ENCODE measurements at places on chromosomes 16 and 17.

DNA sequence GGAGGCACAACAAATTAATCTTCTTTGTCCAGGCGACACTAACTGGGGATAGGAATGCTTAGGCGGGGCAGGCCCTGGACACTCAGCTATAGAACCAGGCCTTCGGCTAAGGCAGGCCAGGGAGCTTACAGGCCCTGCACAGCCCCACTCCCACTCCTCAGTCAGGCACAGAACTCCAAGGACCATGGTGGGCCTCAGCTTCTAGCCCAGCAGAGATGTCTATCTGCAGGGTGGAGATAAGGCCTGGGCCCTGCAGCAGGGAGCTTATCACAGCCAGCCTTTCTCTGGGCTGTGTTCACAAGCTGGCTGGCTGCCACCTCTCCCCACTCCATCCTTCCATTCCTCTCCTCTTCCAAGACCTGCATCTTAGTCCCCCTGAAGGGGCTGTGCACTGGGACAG, 68.1 kb downstream of the TMEM132E start:
- no peak for DNase-seq

DNA sequence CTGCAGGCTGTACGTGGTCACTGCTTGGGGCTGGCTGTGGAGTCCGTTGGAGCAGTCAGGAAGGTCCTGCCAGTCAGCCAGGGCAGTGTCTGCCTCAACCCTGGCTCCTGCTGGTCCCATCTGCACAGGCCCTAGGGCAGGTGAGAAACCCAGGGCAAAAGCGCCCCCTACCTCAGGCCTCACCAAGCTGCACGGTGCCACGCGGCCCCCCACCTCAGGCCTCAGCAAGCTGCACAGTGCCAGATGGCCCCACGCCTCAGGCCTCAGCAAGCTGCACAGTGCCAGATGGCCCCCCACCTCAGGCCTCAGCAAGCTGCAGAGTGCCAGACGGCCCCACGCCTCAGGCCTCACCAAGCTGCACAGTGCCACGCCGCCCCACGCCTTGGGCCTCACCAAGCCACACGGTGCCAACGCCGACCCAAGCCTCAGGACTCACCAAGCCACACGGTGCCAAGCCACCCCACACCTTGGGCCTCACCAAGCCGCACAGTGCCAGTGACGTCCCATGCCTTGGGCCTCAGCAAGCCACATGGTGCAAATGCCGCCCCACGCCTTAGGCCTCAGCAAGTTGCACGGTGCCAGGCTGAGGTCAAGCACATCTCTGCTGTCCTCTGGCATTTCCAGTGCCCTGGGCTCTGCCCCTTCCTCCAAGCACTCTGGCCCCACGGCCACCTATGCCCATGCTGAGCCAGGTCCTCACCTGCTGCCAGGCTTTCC, 5.5 kb downstream of the TMEM204 start:
- no peak for DNase-seq

DNA sequence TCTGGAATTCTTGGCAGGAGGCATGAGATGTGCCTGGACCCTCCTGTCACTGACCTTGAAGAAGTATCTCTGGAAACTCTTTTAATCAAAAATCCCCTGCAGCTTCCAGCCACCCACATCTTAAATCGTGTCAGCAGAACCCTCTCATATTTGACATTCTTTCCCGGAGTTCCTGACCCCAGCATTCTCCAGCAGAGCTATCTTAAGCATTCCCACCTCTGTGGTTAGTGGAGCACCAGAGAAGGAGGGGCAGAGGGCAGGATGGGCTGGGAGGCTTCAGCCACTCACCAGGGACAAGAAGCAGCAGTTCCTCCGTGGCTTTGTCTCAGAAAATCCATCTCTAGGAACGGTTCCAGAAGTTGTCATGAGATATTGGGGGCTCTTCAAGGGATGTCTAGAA, 149.9 kb downstream of the RGS9 start:
- DNase-seq = no peak

- no peak for DNase-seq
Observed at GRCh38 chr17:49688848-49689247, 11.0 kb upstream of the SPOP start.

DNA sequence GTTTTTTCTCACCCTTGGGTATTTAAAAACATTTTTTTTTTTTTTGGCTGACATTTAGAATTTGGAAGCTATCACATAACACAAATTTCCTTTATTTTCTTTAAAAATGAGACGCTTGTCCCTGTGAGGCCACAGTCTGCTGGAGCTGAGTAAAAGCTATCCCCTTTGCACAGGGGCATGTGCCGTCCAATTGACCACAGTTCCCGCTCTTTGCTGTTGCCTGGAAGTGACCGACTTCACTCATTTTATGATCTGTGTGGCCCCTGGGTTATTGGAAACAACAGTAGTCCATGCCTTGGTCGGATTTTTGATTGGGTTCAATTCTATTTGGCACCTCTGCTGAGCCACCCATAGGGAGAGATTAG, 405.0 kb downstream of the CPPED1 start:
- no peak for DNase-seq

DNA sequence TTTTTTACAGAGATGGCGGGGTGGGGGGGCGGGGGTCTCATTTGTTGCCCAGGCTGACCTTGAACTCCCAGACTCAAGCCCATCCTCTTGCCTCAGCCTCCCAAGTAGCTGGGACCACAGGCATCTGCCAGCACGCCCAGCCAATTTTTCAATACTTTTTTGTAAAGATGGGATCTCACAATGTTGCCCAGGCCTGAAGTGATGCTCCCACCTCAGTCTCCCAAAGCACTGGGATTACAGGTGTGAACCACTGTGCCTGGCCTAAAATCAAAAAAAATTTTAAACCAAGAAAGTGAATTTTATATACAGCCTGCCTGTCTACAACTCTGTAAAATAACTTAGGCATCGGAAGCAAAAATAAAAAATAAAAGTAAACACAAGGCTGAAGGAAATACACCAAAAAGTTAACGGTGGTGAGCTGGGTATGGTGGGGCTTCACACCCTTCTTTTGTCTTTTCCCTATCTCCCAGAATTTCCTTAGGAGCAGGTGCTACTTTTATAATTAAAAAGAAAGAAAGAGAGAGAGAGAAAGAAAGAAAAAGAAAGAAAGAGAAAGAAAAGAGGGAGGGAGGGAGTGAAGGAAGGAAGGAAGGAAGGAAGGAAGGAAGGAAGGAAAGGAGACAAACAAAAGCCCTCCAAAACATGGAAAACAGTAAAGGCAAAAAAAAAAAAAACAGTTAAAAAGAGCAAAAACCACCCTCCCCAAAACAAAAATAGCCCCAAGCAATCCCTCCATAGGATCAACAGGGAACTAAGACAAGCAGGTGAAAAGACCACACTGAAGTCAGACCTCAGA, 51.4 kb downstream of the TBC1D16 start:
- DNase-seq = no peak

GRCh38 chr17:46976626-46977270, 2.3 kb downstream of the RPRML start:
- no peak for DNase-seq

DNA sequence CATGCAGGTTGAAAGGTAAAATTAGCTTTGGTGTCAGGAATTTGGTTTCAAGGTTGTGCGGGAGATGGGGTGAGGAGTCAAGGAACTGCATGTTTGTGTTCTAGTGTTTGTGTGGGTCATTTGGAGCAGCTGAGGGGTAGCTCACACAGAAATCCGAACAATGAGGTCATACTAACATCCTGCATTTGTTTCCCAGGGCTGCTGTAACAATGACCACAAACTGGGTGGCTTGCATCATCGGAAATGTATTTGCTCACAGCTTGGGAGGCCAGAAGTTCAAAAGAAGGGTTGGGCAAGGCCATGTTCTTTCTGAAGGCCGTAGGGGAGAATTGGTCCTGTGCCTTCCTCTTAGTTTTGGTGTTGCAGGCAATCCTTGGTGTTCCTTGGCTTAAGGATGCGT, 287.4 kb downstream of the HAPSTR1 start:
- no peak for DNase-seq

DNA sequence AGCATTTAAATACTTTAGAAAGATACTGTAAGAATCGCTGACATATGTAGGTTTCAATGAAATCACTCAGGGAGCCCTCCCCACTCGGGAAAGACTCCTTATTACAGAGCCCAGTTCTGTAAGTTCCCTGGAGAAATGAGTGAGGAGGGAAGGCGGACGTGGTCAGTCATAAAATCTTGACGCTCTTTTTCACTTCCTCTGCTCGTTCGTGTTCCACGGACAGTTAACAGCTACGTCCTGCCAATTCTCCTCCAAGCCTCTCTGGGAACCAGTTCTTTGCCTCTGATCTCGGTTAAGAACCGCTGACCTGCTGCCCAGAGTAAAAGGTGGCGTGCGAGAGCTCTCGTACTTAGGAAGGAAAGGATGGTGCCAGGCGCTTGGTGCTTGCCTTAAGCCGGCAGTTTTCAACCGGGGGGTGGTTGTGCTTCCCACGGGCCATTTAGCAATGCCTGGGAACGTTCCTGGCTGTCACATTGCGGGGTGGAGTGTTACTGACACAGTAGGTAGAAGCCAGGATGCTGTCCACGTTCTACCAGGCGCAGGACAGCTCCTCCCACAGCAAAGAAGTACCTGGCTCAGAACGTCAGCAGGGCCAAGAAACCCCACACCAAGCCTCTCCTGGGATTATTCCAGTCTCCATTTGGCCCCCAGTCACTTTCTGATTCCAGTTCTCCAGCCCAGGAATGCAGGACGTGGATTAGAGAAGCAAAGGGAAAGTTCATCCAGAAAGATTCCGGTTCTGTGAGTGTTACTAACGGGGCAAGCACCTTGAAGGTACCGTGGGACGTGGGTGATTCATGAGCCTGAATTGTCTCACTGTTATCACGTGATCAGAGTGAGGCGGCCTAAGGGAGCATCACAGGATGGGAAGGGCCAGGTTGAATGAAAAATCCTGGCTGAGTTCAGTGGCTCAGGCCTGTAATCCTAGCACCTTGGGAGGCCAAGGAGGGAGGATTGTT, 87.7 kb downstream of the MRM3 start:
- no peak for DNase-seq

DNA sequence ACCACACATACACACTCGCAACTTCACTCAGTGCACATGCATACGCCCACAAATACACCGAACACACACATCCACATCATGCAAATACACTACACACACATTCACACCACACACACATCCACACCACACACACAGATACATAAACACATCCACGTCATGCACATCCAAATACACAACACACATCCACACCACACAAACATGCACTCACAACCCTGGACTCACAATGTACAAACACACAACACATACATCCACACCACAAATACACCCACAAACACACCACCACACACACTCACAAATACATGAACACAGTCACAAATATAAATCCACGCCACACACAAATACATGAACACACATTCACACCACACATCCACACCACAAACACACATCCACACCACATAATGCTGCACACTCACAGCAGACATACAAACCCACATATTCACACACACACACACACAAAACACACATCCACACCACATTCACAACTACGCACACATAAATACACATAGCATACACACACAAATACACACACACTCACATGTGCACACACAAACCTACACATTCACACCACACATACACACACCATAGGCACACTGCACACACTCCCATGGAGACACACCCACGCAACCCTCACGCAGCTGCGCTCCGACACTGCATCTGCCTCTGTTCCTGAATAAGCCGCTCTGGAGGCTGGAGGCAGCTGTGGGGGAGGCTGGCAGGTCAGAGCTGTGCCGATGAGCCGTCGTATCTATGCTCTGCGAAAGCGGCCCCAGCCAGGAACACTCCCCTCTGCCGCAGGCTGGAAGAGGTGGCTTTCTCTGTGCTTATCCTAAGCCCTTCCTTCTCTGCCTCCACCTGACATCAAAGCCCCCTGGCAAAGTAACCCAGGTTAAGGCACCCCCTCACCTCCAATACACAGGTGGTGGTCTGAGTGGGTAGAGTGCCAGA, 141.8 kb downstream of the GRIN2A start:
- DNase-seq = no peak

DNA sequence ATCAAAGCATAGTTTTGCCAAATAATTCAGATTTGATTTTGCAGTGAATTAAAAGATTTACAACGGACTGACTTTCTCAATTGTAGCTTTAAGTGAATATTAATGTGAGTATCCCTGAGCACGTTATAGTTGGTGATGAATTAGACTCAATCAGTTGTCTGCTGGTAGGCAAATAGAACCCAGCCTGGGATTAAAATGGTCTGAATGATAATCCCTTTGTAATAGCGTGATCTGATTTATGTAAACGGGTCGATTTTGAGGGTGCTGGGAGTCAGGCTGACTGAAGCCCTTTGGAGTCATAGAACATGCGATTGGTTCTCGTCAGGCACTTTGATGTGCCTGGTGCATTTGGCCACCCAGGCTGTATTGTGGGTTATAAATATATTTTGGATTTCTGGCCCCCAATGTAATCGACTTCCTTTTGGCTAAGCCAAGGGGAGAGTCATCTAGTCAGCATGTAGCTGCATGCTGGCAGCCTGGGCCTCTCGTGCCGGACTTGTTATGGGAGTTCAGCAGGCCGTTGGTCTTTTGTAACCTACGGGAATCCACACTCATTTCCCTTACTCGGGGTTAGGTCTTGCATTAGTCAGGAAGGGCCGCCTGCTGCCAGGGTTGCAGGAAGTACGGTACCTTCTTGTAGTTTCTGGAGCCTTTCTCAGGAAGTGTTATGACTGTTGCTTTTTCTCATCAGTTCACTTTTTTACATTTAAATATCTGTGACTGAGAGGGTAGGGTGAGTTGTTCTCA, 5.4 kb downstream of the PGS1 start:
- no peak for DNase-seq

- DNase-seq = no peak
Observed at GRCh38 chr16:30510376-30510938, 15.9 kb downstream of the ZNF768 start.

- DNase-seq = no peak
Observed at GRCh38 chr17:66426397-66427033, 124.1 kb downstream of the PRKCA start.

GRCh38 chr17:44326861-44327444, 2.3 kb upstream of the SLC25A39 start:
- DNase-seq = peak; percentile 90

- DNase-seq = no peak
Observed at GRCh38 chr16:27389272-27389961, 12.6 kb upstream of the IL21R start.

DNA sequence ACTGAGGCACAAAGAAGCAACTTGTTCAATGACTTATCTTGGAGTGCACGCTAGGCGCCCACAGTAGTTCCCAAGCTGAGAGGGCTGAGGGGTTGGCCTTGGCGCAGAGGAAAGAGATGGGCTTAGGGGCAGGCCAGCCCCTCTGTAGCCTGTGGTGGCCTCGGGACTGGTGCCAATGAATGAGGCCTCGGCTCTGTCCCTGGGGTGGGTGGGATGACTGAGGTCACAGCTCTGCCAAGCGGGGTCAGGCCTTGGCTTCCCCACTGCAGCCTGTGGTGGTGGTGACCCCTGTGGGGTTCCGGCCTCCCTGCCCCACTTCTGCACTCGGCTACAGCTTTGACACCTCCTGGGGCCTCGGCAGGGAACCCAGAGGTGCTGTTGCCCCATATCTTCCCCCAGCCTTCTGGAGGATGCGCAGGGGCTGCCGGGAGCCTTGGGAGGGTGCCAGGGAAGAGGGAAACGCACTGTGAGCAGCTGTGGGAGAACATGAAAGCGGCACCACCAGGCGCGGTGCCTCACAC, 46.0 kb downstream of the BEAN1 start:
- DNase-seq = no peak

GRCh38 chr17:59287452-59287851, 44.0 kb upstream of the YPEL2 start:
- no peak for DNase-seq

Measured in activated naive CD4-positive, alpha-beta T cell (primary cell).